Dermis microvascular lymphatic vessel endothelial cell (primary cell): ENCODE measurements at places on chromosomes 4 and X. TPM values are rescaled to one million over a fixed set of nuclear protein-coding genes. Genes with fewer than 3 reads are reported as not detected.
A peak's percentile ranks its signal among the peaks of the same experiment; 100 is the strongest.

GRCh38 chr4:132114885-132115284 lies 1034.2 kb upstream of the PCDH10 start:
- DNase-seq, result no peak

DNA sequence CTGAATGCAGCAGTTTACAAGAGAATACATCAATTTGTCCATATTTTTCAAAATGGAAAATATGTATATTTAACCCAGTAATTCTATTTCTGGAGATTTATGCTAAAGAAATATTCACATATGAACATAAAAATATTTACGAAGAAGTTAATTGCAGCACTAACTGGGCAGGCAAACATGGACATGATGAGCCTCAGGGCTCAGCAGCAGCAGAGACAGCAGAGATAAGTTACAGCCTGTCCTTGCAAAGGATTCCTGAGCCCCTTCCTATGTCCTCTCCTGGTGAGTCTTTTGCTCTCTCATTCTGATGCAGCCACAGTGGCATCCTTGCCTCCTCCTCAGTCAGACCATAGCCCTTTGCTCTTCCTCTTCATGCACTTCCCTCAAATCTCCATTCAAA lies 680.6 kb upstream of the CPEB2 start:
- no peak for DNase-seq

The GABRQ gene
- total RNA-seq, result not detected in 2 replicates

- DNase-seq, result no peak
Observed at GRCh38 chr4:68927165-68927564, 24.4 kb downstream of the UGT2A3 start.

DNA sequence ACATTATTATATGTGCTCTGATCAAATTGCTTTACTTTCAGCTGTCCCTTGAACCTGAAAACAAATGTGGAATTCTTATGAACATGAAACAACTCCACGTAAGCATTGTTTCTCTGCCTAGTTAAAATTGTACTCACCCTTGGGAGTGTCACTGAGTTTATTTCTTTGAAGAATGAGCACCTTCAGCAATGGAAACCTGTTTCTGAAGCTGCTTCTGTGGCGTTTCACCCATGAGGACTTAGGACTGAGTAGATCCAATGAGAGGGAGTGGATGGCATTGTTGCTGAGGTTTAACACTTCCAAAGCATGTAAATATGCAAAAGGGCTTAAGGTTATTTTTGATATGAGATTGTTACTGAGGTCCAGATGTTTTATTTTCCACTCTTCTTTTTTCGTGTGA lies 3.2 kb downstream of the LRRC66 start:
- no peak for DNase-seq

DNA sequence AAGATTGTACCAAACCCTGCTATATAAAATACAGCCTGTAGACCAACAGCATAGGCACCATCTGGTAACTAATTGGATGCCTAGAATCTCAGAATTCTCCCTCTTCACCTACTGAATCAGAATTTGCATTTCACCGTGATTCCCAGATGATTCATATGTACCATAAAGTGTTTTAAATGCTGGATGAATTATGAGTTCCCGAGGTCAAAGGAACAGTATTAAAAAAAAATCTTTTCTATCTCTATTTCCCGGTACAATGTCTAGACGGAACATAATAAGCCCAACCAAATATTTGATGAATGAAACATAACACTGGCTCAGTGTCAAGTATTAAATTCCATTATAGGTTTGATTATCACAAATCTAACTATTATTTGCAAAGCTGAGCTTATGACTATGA lies 280.0 kb downstream of the ANKRD50 start:
- DNase-seq, result peak; percentile 93

The KIAA1210 gene
- not detected in 2 replicates for total RNA-seq

DNA sequence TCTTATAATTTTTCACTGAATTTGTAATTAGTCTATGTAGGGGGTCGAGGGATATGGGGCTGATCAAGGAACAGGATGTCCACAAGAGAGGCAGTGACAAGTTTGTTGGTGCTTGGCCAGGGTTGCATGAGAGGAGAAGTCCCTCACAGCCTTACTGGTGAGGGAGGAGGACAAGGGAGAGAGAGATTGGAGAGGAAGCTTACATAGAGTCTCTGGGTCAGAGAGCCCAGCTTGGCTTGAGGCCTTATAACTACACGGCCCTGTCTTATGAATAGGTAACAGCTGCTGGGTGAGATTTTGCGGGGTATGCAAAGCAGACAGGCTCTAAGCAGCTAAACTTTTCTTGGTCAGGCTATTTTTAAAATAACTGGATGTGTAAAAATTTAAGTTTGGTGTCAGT lies 37.9 kb upstream of the OTUD4 start:
- no peak for DNase-seq

The ENPEP gene
- total RNA-seq, result under 0.01 TPM in 1 of 2 replicates, not detected in the other

DNA sequence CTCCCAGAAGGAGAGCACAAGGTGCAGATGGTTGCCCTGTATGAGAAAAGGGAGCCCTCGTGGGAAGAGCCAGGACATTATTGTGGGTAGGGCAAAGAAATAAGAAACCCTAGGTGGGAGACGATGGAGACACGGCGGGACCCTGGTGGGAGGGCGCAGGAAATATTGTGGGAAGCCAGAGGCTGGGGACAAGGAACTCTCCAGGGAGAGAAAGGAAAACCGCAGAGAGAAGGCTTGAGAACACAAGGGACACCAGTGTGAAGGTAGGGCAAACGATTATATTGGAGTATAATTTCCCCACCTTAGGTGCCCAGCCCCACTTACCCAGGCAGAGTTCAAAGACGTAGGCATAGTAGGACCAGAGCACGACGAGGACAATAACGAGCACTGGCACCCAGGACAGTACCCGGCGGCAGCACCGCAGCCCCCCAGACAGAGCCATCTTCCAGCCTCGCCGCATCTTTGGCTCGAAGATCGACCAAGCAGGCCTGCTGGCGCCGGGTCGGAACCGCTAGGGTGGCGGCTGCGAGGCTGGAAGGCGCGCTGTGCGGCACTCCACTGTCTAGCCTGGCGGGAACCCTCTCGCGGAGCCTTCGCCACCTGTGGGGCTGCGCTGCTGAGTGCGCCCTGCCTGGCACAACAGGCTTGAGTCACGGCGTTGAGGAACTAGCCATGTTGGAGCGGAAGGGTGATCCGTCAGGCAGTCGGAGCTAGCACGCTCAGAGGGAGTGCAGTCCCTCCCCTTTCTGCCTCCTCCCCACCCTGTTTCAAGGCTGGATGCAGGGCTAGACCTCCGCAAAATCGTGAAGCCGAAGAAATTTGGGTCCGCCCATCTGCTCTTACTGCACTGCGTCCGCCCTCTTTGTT lies at the start of gene ZDHHC15:
Gene ZDHHC15, minus strand, starts transcription at position 473 of the 867 bp plus-strand sequence. Its CDS starts 13 bp downstream, at position 460.
- DNase-seq, result no peak

GRCh38 chr4:186820391-186820891 lies 96.8 kb upstream of the FAT1 start:
- DNase-seq, result no peak
